ENCODE measurements at places on chromosomes 4 and X.

- no peak for DNase-seq
Observed at GRCh38 chr4:108135549-108136209, 33.1 kb downstream of the LEF1 start.

DNA sequence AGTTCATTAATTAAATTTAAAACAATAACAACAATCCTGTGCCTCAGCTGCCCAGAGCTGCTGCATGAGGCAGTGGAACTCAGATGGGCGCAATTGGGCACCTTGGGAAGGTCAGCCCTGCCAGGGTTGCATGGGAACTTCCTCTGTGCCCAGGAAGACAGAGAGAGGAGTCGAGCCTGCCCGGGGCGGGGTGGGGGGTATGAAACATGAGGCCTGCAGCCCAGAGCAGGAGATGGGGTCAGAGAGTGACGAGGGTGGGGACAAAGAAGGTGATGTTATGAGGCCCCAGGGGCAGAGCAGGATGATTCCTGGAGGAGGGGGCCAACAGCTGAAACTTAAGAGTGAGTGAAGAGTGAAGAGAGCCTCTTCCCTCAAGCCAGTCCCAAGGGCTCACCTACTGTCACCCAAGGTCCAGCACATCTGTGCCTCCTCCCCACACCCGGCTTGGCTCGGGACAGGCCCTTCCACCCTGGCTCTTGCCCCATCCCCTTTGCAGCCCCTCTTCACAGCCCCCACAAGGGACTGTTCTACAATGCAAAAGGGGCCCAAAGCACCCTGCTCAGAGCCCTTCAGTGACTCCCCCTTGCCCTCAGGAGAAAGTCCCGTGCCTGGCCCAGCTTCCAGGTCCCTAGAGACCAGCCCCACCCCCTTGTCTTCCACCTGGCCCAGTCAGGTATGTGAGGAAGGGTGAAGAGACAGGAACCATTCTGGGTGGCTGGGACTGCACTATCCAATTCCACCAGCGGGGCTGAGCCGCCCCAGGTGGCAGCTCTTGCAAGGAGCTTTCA, 31.4 kb downstream of the HMX1 start:
- DNase-seq: no peak

GRCh38 chr4:24209131-24209530, 319.3 kb upstream of the PPARGC1A start:
- no peak for DNase-seq

GRCh38 chr4:2698951-2699505, 57.1 kb downstream of the TNIP2 start:
- DNase-seq: no peak

DNA sequence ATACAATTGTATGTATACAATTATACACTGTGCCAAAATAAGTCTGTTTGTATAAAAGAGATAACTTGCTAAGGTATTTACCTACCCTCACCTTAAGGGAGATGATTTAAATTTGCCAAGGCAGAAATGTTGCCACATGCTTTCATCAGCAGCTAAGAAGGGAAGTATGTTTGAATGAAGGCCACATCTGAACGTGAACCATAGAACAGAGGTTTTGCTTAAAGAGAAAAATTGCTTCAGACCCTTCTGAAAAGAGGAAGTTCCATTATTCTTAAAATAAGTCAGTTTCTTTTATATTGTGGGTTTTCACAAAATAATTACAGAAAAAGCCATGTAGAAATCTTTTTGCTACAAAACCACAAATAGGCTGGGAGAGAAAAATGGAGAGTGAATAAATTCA, 621.5 kb upstream of the HTR2C start:
- no peak for DNase-seq

- no peak for DNase-seq
Observed at GRCh38 chrX:70088751-70089150, 26.5 kb downstream of the OTUD6A start.

- DNase-seq: no peak
Observed at GRCh38 chrX:138754861-138755260, 43.3 kb upstream of the FGF13 start.

DNA sequence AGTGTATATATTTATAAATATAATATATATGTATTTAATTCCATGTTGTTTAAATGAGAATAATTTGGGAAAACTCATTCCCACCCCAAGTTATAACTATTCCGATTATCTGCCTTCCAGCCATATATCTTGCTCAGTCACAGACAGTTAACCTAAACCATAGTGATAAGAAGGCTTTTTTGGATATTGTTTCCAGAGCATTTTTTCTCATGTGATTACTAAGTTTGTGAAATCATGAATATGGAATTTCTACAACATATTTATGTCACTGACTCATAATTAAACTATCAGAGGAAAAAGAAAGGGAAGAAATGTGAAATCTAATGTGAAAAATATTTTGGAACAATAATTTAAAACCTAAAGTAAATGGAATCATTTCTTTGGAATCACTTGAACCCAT, 1163.5 kb upstream of the PABPC4L start:
- no peak for DNase-seq

DNA sequence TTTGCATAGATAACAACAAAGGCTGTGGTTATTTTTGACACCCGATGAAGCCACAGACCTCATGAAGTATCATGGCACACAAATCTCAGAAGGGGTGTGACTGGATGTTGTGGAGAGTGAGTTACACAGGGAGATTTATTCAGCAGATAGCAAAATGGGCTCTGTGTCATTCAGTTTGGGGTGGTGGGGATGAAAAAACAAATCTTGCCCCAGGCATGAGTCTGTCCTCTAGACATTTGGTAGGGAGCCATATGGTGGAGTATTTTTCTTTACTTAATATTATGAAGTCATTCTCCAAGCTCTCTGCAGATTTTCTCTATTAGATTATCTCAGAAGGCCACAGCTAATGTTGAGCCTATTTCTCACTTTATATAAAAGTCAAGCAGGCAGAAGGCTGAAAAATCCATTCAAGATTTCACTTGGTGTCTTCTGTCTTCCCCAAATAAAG, 277.1 kb upstream of the TENM3 start:
- DNase-seq: no peak

GRCh38 chrX:97389761-97390192, 506.1 kb downstream of the RPA4 start:
- no peak for DNase-seq

GRCh38 chrX:115367951-115368350, 78.4 kb downstream of the LUZP4 start:
- DNase-seq: no peak

GRCh38 chr4:159395693-159396092, 292.8 kb downstream of the RAPGEF2 start:
- no peak for DNase-seq

DNA sequence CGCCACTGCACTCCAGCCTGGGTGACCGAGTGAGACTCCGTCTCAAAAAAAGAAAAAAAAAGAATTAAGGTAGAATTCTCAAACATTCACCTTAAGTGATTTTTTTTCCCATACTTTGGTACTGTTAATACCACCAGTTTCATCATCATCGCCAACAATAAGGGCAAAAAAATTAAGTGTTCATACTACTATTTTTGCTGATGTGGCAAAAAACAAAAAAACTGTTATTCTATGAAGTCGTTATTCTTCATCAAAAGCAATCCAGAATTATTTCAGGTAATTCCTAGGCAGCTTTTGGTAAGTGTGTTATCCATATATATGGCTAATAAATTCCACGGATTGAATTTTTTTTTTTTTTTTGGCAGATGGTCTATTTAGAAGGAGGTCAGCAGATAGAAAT, 85.7 kb downstream of the KCNIP4 start:
- no peak for DNase-seq

DNA sequence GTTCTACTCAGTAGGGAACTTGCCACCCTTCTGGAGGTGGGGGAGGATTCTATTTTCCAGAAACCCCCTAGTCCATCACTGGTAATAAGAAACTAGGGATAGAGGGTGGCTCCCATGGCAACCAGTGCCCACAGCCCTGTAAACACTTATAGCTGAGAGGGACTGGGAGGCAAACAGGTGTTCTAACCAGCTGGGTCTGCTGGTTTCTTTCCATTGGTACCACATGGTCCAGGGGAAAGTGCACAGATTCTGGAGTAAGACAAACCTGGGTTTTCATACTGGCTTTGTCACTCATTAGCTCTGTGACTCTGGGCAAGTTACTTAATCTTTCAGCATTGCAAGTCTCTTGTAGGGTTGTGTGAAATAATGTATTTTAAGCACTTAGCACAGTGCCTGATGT, 26.9 kb downstream of the IGSF1 start:
- DNase-seq: no peak

GRCh38 chr4:48333587-48333986, 7.7 kb upstream of the SLAIN2 start:
- DNase-seq: no peak

- DNase-seq: no peak
Observed at GRCh38 chr4:93710101-93710846, 118.3 kb upstream of the ATOH1 start.

GRCh38 chr4:80012291-80012690, 60.7 kb downstream of the ANTXR2 start:
- no peak for DNase-seq

GRCh38 chrX:153853902-153854267, 23.5 kb upstream of the PDZD4 start:
- no peak for DNase-seq

DNA sequence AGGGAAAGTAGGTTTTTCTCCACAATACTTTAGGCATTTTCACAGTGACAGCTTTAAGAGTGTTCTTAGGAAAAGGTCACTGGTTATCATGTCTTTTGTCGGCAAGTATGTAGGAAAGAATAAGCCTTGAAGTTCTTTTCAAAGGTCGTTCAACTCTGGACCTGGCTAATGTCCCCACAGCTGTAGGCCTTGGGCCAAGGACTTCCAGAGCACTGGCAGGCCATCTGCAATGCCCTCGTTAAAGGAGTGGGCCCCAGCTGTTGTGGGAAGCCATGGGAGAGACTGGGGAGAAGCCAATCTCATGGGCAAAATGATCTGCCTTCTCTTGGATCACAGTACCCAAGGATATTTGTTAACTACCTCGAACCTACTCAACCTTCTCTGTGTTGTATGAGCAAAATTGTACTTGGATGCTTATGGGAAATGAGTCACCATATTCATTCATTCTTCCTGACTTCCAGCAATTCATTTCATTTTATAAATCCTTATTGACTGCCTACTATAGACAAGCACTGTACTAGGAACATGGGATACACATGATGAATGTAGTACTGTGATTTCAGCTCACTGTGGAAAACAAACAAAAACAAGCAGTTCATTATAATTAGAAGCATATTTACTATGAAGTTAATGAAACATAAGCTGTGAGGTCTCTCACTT, 141.1 kb upstream of the KIT start:
- DNase-seq: no peak

DNA sequence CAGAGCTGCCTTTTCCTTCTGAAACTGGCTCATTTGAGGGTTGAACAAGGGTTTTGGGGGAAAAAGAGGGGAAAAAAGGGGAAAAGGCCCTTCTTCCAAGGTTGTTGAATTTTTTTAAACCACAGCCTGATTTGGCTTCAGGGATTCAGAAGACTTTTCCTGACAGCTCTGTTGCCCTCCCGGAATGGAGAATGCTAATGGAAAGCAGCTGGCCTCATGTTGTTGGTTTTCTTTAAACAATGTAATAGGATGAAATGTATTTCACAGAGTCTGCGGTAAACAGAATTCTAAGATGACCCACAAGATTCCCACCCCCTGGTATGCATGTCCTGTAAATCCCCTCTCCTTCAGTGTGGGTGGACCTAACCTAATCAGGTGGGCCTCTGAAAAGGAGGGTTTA, 3.3 kb upstream of the KIAA1210 start:
- no peak for DNase-seq

DNA sequence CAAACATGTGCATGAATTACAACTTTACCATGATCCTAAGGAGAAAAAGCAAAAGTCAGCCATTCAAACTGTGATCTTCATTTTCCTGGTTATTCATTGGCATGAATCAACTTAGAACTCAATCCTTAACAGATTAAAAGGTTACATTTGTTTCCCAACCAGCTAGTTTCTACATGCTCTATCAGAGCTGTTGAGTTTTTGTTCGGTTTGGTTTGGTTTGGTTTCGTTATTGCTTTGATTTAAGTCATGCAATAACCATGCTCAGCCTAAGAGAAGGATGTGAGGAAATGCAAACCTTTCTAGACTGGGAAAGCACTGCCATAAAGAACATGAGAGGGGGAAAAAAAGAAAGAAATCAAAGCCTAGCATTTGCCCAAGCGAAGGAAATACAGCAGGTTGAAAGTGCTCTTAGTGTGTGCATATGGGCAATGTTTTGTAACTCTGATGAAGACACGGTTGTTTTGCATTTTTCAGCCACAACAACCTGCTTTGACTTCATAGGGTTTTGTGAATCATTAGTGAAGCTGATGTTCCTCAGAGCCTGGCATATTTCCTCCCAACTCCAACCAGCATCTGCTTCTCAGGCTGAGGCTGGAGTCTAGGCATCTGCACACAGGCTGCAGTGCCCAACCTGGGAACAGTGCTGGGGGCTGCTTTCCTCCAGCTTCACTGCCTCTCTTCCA, 234.3 kb downstream of the ZNF674 start:
- no peak for DNase-seq

DNA sequence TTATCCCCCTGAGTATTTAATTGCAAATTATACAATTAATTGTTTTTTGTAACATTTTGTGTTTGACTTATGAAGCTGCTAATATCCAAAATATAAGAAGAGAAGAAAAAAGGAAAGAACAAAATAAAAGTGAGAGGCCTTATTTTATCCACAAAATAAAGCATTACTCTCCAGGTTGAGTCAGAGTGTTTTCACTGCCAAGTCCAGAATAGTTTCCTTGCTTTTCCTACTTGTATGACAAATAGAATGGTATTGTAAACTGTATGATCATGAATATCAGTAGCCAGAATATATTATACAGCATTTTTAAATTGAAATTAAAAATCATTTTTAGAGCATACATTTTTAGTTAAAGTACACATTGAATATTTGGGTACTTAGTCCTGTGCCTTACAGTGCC, 237.8 kb downstream of the NDST4 start:
- DNase-seq: no peak

- DNase-seq: no peak
Observed at GRCh38 chr4:78650106-78651024, 98.8 kb downstream of the ANXA3 start.

- DNase-seq: peak; percentile 16
Observed at GRCh38 chrX:136176399-136176825, 29.1 kb downstream of the FHL1 start.

DNA sequence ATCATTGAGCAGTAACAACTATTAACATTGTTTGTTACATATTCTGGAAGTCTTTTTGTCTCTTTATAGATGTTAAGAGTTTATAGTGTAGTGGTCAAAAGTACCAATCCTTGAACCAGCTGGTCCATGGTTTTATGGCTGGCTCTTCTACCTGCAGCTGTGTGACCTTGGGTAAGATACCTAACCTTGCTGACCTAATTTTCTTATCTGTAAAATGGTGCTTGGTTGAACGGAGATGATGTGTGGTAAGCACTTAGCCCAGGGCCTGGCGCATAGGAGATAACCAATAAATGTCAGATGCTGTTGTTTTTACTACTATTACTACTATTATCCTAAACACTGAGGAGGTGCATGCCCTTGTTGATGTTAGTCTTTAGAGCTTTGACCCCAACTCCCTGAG, 116.6 kb downstream of the TMEM164 start:
- no peak for DNase-seq

- DNase-seq: no peak
Observed at GRCh38 chr4:124484008-124484407, 228.5 kb downstream of the ANKRD50 start.

GRCh38 chr4:7041801-7042502, 1.2 kb upstream of the TADA2B start:
- no peak for DNase-seq

- DNase-seq: no peak
Observed at GRCh38 chr4:127783026-127783769, 1.1 kb downstream of the HSPA4L start.

GRCh38 chrX:928606-929005, 283.8 kb downstream of the CRLF2 start:
- DNase-seq: no peak

GRCh38 chr4:173426064-173426463, 27.1 kb upstream of the SCRG1 start:
- no peak for DNase-seq
